ENCODE measurements at places on chromosomes 5 and 9.

GRCh38 chr5:50887889-50888633 is 221.6 kb downstream of the PARP8 start:
- DNase-seq, result no peak

GRCh38 chr5:7412409-7412808 is 16.5 kb downstream of the ADCY2 start:
- DNase-seq, result no peak

DNA sequence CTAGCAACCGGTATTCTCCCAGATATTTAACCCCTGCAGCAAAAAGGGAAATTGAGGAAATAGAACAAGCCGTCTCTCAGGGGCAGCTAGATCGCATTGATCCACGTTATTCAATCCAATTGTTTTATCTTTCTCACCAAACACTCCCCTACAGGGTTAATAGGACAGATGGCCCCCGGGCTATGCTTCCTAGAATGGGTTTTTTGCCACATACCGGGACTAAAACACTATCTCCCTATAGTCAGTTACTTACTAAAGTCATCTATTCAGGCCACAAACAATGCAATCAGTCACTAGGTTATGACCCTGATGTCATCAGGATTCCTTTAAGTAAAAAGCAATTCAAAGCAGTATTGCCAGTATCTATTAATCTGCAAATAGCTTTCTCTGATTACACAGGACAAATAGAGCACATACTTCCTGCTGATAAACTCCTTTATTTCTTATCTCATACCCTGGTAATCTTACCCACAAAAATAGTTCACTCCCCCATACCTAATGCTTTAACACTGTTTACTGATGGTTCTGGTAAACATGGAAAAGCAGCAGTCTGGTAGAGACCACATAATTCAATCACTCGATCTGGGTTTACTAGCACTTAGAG is 159.0 kb downstream of the CPLANE1 start:
- no peak for DNase-seq

DNA sequence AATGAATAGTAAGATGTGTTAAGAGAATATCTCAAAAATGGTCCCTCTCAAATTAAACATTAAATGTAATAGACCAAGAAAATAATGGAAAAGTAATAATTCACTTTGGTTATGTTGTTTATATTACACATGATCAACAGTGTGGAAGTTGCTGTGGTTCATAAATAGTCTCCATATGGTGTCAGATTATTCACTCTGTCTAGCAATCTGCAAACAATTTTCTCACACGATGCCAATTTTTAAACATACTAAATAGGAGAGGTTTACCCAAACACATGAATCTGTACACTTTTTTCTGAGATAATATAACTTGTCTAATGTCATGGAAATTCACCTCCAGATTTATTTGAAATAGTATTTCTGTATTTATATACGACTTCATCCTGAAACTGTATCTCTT is 217.4 kb upstream of the FBXL7 start:
- no peak for DNase-seq

DNA sequence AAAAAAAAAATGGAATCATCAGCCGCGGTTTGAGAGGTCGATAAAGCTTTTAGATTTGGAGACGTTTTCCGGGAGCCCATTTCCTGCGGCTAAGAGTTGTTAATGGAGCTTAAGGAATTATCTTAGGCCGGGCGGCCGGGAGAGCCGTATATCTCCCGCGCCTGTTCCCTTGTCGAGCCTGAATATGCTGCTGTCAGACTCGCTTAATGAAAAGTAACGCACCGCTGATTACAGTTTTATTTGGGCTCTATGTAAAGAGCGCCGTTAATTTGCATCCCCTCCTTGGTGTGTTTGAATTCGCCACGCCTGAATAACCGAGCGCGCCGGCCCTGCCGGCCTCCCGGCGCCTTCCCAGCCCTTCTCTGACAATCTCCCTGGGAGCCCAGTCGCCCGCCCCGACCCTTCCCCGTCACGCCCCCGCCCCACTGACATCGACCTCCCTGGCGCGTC is 7.9 kb downstream of the IRX4 start:
- no peak for DNase-seq

DNA sequence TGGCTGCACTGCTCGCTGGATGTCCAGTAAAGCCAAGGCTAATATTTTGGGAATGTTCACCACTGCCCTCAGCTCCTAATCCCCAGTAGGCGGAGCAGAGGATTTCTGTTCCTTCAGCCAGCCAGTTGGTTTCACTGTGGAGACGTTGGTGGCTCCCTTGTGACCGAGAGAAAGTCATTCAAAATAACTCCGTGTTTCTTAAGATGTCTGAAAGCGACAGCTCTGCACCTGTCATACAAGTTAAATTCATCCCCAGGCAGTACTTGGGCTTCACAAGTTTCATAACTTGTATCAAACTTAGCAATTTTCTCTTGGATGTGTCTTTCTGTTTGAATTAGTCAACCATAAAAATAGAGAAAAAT is 382 bp upstream of the CDKN2B start:
- DNase-seq, result no peak

- DNase-seq, result no peak
Measured at GRCh38 chr5:65762234-65762633, 40.2 kb downstream of the NLN start.
